IMR-90 (cell line): ENCODE measurements at places on chromosomes 7 and 10. TPM values are rescaled to one million over a fixed set of nuclear protein-coding genes. Genes with fewer than 3 reads are reported as not detected.

Gene HOXA4
- 0.36 and 1.1 TPM in 2 replicates for total RNA-seq

Gene ADRB1
- not detected in 2 replicates for total RNA-seq

Gene CARD11
- 0.18 and 0.28 TPM in 2 replicates for total RNA-seq

Gene SORCS1
- under 0.01 TPM in 1 of 2 replicates, not detected in the other for total RNA-seq

GRCh38 chr7:109622320-109622719, 1052.6 kb downstream of the DNAJB9 start:
- H3K27me3 ChIP-seq = no peaks in the 10 kb centered on the region
- no peak for DNase-seq
- H3K27ac ChIP-seq = no peak overlapping the region
- H3K4me3 ChIP-seq = no peak overlapping the region
- H3K4me1 ChIP-seq = no peaks in the 10 kb centered on the region

DNA sequence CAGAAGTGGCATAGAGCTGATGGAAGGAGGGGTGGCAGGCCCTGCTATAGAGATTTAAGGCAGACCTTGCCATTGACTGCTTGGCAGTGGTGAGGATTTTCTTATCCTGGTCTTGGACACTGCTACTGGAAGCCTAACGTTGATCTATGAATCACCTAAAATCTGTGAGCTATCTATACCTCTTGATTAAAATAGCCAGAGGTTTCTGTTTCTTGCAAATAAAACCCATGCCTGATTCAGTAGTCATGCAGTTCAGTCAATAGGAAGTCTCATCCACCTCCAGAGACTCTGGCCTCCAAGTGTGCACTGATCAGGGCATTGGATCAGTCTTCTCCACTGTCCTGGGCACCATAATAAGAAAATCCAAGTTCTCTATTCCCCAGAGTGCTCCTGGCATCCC, 286.5 kb downstream of the PTEN start:
- DNase-seq = peak; percentile 52
- H3K27ac ChIP-seq = no peak overlapping the region
- H3K27me3 ChIP-seq = no peaks in the 10 kb centered on the region
- no peak overlapping the region for H3K4me3 ChIP-seq
- H3K36me3 ChIP-seq = no peaks in the 10 kb centered on the region

DNA sequence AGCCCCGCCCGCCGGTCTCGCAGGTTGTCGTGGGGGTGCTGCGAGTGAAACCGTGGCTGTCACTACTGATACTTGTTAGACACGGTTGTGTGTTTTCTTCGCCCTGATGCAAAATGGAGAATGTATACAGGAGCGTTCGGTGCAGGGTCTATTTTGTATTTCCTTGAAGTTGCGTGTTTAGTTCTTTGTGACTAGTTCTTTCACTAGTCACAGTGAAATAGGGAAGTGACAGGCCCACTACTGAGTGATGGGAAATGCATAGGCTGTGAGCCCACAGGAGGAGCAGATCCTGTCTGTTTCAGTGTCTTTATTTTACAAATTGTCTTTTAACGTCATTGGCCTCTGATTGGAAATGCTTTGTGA, 675 bp downstream of the ABRAXAS2 start:
- no peaks in the 10 kb centered on the region for H3K4me1 ChIP-seq
- DNase-seq = no peak
- H3K27me3 ChIP-seq = no peaks in the 10 kb centered on the region; the same call in 1 of the 2 replicates
